ENCODE measurements at places on chromosomes 12 and 14.

DNA sequence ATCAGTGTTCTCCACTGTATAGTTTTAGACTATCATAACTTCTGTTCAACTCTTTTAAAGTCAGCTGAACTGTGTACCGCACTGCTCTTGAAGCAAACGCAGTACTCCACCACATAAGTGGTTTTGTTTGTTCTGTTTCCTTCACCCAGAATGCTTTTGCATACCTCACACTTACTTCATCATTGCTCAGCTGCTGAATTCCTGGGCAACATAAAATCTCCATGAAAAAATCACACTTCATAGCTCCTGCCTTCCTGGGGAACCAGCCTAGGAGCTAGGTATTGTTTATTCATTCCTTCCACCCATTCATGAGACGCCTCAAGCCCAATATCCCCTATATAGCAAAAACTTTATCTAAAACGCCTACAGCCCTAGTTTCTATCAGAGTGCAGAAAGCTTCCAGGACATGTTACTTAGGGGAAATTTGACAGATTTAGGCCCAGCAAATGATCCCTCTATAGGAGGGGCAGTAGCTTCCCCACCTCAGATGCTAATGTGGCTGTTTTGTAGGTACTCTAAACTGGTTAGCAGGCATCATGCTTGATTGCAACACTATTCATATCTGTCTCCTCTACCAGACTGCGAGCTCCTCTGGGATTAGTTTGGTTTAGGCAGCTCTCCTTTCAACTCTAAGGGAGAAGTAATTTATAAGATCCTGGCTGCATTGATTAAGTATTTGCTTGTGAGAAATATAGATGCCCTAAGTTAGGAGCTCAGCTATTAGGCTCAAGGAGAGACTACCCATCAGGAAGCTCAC is 44.5 kb downstream of the LRRC9 start:
- no peak for DNase-seq

DNA sequence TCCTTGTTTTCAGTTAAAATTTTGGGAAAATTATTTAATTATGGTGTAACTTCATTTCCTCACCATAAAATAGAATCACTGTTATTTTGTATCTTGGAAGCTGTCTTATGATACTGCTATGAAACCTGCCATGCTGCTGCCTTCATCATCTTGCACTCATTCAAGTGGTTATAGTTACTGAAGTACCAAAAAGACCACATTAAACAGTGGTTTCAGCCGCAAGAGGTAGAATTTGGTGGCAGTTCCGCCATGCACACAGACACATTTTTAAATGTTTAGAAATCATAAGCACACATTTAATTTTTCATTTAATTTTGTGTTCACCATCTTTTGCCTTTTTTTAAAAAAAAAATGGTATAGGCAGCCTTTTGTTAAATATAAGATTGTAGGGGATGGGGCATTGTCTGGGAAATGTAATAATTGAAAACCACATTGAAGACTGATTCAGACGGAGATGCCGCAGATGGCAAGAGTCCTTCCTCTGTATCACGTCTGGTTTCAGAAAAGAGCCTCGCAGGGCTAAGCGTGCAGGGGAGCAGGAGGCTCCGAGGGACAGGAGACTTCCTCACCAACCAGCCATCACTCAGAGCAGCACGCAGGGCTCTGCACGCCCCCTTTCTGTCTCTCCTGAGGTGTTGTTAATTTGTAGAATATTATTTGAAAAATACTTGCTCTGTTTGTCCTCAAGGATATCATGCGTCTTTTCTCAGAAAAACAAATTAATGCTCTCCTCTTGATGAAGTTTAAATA is 115.2 kb upstream of the PELI2 start:
- no peak for DNase-seq

DNA sequence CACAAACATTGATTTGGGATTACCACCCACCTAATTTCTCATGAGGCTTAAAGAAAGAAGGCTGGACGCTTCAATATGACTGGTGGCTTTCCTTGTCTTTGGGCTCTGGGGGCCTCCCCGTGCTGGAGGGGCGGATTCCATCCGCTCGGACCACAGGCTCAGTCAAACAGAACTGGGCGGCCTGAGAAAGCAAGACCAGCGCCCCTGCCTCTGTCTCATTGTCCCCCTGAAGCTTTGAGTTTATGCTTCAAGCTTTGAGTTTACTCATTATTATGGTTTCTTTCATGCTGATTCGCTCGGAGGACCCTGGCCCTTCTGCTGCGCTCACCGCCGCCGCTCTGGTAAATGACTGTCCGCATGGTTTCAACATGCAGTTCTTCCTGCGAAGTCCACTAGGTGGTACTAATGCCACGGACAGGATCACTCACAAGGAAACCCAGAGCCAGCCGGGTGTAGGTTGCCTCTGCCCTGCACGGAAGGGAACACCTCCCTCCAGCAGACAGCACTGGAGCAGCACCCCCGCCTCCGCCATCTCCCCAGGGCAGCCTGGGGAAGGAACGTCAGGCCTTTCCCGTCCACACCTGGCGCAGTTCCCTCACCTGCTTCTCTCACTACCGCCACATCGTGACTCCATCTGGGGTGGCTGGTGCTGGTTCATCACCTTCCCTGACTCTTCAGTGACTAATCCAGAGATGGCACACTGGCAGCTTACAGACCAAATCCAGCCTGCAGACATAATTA is 13.2 kb upstream of the TIGAR start:
- peak; percentile 63 for DNase-seq

DNA sequence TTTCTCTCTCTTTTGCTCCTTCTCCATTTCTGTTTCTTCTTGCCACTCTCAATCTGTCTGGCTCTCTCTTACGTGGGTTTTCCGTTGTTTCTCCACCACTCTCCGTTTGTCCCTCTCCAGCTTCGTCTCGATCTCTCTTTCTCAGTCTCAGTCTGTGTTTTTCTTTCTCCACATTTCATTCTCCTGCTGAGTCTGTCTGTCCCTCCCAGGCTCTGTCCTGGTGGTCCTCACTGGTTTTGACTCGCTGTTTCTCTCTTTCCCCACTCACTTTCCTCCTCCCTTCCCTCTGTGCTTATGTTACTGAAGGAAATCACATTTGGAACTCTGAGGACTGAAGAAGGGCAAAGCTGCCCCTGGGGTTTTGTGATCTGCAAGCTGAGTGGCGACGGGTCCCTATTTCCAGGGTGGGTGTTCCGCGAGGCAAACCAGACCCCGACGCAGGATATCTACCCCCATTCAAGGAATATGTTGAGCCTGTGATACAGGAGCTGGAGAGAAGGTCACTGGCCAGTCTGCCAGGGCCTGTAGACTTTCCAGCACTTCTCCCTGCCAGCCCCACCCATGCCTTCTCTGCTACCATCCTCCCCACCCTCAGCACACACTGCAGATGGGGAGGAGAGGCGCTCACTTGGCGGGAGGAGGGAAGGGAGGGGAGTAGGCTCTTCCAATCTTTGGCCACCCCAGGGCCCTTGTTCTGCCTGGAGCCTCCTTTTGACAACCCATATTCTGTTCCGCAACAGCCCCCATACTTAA is 102.7 kb upstream of the MAP1LC3B2 start:
- no peak for DNase-seq

DNA sequence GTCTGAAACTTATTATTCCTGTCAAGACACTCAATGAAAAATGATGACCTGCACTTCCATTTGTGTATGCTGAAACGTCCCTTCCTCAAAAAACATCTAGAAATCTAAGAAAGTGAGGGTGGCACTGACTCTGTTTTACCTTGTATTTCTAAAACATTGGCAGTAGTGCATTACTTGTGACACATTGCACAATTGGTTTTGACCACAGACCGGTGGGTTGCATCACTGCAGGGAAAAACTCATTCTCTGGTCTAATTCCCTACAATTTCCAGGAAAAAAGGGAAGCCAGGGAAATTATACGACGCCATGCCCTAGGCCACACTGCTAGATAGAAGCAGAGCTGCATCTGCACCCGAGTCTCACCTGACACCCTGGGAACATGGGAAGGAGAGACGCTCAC is 156.7 kb downstream of the NTF3 start:
- DNase-seq: no peak

DNA sequence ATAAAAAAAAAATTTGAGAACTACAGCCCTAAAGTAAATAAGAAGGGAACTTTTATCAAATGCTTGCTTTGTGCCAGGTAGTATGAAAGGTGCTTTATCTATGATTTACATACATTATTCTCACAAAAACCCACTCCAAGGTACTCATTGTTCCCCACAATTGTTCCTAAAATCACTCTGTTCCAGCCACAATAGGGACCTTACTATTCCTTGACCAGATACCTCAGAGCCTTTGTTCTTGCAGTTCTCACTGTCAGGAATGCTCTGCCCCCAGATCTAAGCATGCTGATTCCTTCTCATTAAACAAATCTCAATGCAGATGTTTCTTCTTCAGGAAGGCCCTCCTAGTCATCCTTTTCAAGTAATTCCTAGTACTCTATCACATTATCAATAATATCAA is 60.2 kb downstream of the PPP1R12A start:
- DNase-seq: no peak

GRCh38 chr14:42163136-42163535 is 556.5 kb downstream of the LRFN5 start:
- DNase-seq: no peak

DNA sequence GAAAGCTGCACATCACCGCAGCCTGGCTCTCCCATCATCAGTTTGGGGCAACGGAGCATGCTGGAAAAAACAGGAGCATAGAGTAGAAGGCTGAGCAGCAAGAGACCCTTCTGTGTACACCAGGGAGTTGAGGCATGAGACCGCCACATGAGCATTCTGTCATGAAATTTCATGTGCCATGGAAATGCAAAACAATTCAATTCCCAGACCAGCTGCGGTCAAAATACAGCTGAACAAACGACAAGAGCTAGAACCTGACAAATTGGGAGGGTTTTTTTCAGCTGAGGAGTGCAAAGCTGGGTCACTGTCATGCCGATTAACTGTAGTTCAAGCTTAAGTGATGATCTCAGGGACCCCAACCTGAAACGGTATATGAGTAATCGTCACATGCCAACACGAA is 37.1 kb downstream of the TMEM30B start:
- DNase-seq: no peak

GRCh38 chr12:8860165-8860961 is 37.9 kb downstream of the A2ML1 start:
- DNase-seq: peak; percentile 36

DNA sequence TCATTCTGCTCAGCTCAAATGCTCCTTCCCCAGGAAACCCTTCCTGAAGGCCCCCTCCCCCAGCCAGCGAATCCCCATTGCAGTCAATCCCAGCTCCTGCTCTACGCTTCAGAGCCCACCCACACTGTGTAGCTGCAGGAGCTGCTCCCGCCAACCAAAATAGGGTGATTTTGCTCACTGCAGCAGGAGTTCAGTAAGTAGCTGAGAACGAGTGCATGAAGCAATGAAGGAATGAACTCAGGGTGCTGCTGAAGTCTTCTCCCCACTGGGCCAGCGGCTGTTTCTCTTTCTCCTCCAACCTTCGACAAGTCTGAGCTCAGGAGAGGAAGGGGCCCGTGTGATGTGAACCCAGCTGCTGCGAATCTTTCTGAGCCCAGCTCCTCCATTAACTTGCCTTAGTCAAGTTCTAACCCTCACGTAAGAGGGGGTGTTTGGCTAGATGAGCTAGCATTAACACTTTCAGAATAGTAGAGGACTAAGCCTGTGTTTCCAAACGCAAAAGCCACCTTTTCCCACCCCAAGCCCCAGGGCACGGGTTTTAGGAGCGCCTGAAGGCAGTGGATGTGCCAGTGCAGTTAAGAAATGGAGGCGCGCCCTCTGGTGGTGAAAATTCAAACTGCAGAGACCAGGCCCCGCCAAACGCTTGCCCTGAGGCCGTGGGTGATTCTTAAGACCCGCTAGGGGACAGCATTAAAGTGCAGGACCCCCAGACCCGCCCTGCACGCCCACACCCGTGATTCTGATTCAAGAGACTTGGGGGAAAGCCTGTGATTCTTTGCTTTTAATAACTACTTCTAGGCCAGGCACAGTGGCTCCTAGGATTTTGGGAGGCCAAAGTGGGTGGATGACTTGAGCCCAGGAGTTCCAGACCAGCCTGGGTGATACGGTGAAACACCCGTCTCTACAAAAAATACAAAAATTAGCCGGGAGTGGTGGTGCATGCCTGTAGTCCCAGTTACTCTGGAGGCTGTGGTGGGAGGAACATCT is 11.9 kb upstream of the SERPINA4 start:
- DNase-seq: no peak

- no peak for DNase-seq
Measured at GRCh38 chr12:7634561-7634960, 31.1 kb downstream of the APOBEC1 start.

- DNase-seq: peak; percentile 36
Measured at GRCh38 chr14:74685921-74686678, 26.8 kb downstream of the AREL1 start.

- DNase-seq: no peak
Measured at GRCh38 chr14:90443161-90444076, 46.6 kb downstream of the CALM1 start.

- no peak for DNase-seq
Measured at GRCh38 chr14:91288876-91289275, 44.4 kb upstream of the GPR68 start.

GRCh38 chr12:4252601-4253000 is 21.0 kb upstream of the CCND2 start:
- no peak for DNase-seq

- no peak for DNase-seq
Measured at GRCh38 chr14:89137526-89138163, 279.4 kb downstream of the FOXN3 start.

GRCh38 chr14:89249065-89249695 is 167.9 kb downstream of the FOXN3 start:
- no peak for DNase-seq

DNA sequence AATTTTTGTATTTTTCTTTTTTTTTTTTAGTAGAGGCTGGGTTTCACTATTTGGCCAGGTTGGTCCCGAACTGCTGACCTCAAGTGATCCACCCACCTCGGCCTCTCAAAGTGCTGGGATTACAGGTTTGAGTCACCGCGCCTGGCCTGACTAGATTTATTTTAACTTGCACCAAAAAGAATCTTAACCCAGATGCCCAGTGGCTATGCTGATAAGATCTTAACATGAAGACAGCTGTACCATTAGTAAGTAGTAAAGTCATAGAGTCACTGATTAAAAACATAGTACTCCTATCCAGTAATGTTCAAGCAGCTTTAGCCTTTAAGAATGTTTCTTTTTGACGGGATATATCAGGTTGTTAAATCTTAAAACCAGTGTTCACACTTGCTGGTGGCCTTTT is 1061.8 kb upstream of the FLRT2 start:
- DNase-seq: no peak
